ENCODE measurements at places on chromosomes 3 and 15.

- DNase-seq, result no peak
Observed at GRCh38 chr3:168545591-168545990, 449.9 kb upstream of the GOLIM4 start.

- peak; percentile 41 for DNase-seq
Observed at GRCh38 chr3:150760431-150761200, 2.4 kb downstream of the SIAH2 start.

GRCh38 chr15:40069178-40070165 lies 30.5 kb upstream of the SRP14 start:
- DNase-seq, result peak; percentile 90

GRCh38 chr15:75233504-75234190 lies 24.5 kb upstream of the GOLGA6C start:
- no peak for DNase-seq

- DNase-seq, result no peak
Observed at GRCh38 chr3:129777806-129778205, 115.7 kb downstream of the TMCC1 start.

GRCh38 chr15:95262866-95263564 lies 1031.7 kb downstream of the MCTP2 start:
- no peak for DNase-seq

GRCh38 chr3:118942671-118943070 lies 92.0 kb downstream of the IGSF11 start:
- no peak for DNase-seq

- DNase-seq, result peak; percentile 83
Observed at GRCh38 chr15:69320977-69321554, 22.4 kb downstream of the PAQR5 start.

DNA sequence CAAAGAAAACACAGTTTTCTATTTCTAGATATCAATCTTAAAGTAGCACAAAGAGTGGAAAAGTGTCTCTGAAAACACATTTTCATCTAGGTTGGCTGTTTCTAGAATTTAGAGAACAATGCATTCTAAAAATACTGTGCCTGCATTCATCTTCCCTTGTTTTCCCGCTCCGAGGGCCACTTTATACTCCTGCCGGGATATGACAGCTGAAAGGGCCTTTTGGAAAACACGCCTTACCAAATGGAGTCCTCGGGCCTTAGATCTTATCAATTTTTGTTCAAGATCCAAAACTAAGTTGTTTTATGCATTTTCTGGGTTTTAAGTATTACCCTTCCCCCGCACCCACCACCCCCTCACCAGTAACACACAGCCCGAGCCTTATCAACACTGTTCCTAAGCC lies 47.9 kb upstream of the ARHGEF3 start:
- no peak for DNase-seq

GRCh38 chr3:193148688-193149473 lies 92.1 kb upstream of the PLAAT1 start:
- DNase-seq, result no peak
